ENCODE measurements at places on chromosomes 13 and 19. TPM values are rescaled to one million over a fixed set of nuclear protein-coding genes. Genes with fewer than 3 reads are reported as not detected.
A peak's percentile ranks its signal among the peaks of the same experiment; 100 is the strongest.

LRG1 gene
- 19.1 TPM for total RNA-seq

DNA sequence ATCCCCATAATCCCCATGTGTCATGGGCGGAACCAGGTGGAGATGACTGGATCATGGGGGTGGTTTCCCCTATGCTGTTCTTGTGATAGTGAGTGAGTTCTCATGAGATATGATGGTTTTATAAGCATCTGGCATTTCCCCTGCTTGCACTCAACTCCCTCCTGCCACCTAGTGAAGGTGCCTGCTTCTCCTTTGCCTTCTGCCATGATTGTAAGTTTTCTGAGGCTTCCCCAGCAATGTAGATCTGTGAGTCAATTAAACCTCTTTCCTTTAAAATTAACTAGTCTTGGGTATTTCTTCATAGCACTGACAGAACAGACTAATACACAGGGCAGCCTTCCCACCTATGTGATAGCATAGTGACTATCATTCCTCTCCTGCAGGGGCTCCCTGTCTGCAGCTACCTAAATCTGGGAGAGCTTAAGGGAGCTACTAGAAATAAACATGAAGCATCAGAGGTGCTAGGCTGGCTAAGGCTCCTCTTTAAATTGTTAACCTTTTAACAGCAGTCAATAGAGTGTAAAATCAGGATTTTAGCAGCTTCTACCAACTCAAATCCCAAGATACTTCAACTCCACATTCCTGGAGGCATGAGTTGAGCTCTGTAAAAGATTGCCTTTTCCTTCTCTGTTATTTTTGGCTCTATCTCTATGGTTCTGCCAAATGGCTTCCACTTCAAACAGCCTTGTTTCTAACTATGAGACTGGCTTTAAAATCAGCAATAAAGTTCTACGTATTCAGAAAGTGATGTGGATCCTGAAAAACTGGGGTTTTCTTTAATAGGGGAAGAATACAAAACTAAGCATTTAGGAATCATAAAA, 112.3 kb downstream of the VWA8 start:
- peak; percentile 30 for DNase-seq

SMIM24 gene
- total RNA-seq = 0.58 TPM

DNA sequence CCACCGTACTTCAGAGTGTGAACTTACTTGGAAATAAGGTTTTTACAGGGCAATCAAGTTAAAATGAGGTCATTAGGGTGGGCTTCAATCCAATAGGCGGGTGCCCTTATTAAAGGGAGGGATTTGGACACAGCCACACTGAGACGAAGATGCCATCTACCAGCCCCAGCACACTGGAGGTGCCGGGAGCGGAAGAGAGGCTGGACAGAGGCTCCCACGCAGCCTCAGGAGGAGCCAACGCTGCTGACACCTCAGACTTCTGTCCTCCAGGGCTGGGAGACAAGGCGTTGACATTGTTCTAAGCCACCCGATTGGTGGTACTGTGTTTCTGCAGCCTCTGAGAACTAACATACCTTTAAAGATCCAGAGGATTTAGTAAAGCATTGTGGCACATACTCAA, 12.6 kb upstream of the RAB20 start:
- no peak for DNase-seq

ANGPTL4 gene
- not detected for total RNA-seq

DNA sequence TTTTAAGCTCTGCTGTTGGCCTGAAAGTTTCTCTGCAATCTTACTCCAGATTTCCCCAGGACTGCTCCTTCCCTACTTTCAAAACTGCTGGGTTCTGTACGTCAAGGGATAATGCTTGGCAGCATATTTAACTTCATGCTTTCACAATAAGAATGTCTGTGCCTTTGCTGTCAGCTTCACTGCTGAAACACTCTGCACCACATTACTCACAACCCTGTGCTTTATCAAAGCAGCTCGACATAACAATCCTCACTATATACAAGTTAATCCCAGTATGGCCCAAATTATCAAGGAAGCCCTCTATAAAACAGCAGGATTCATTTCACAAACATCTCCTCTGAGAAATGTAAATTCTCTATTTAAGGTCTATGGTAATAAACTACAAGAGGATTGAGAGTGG, 17.5 kb downstream of the LATS2 start:
- no peak for DNase-seq

METTL21C gene
- not detected for total RNA-seq

DNA sequence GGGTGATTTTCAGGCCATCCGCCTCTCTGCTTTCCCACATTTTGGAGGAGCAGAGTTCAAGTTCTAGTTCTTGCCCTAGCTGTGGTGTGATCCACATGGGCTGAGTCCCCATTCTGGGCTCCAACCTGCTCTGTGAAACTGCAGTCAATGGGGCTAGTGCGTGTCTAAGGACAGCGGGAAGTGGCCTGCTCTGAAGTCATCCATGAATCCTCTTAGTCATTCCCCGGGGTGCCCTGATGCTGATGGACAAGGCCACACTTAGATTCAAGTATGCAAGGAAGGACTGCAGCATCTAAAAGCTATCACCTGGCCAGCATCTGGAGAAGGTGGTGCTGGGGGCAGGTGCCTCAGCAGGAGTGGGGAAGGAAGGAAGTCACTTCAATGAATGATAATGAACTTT, 94.6 kb downstream of the TSHZ3 start:
- no peak for DNase-seq

- peak; percentile 16 for DNase-seq
Observed at GRCh38 chr19:39190768-39191167, 6.0 kb upstream of the NCCRP1 start.

DNA sequence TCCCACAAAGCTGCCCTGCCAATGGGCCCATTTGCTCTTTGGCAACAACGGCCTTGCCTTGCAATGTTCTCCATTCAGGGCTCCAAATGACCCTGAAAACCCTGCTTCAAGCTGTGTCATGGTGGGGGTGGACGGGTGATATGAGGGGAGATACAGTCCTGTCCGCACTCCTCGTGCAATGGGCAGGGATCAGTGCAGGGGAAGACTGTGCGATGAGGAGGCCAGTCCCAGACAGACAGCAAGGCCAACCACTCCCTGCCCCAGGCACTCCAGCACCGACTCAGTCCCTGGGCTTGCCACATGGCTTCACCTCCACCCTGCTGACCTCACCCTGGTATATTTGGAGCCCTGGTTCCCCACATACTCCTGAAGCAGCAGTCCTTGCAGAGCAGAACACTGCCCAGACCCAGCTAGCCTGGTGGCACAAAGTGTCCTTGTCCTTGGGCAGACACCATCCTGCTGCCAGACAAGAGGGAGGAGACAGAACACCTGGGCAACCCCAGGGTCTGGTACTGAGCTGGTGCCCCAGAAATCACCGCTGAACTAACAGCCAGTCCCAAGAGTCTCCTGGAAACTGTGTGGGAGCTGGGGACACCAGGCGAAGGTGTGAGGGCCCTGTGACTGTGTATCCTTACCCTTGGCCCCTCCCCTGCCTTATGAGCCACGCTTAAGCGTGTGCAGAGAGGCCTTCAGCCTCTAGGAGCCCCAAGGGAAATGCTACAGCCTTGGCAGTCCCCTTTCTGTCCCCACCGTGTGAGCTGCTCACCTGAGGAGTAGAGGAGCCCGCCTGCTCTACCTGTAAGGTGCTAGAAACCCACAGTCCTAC, 9.1 kb upstream of the SLC35E1 start:
- no peak for DNase-seq

PSG4 gene
- total RNA-seq = not detected

FPR1 gene
- total RNA-seq = not detected

EPS8L1 gene
- 543 TPM for total RNA-seq

GRCh38 chr19:46821512-46822409, 28.9 kb downstream of the AP2S1 start:
- no peak for DNase-seq

DNA sequence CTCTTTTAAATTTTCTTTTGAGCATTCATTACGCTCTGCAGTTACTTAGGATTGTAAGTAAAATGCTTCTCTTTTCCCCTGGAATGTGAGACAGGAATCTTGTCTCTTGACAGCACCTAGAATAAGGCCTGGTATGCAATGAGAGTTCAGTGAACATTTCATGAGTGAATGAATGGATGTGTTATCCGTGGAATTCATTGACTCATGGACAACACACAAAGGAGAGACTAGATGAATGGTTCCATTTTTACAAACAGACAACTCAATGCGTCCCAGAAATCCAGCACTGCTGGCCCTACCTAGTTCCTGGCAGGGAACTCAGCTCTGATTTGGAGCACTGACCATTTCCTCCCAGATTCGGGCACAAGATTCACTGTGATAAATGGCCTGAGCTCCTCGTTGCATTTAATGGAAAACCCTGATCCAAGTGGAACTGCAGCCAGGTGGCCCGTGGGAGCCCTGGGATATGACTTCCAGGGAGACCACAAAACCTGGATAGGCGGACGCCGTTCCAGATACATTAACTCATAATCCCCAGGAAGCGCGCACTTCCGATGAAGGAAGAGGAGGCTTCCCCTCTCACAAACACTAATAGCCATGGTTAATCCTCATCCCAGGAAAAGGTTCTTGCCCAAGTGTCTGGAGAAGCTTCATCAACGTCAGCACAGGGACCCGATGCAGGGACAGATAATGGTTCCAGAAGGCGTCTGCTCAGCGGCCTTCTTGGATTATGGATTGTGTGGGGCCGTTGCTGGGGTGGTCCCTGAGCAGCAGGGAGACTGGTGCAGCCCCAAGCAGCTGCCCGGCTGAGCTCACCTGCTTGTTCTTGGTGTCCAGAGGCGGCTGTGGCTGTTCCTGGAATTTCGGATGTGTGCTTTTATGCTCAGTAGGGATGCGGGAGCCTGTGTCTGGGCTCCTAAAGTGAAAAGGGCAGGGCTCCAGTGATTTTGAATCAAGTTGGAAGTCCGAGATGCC, 211.1 kb upstream of the TSHZ3 start:
- no peak for DNase-seq

- no peak for DNase-seq
Observed at GRCh38 chr13:79884890-79885289, 403.9 kb downstream of the NDFIP2 start.

MCEMP1 gene
- not detected for total RNA-seq

Data from HT-29 (cell line).